A549 treated with ZK216348 at 1 μM for 4 hours (cell line): ENCODE measurements at places on chromosomes 2 and 18. TPM values are rescaled to one million over a fixed set of nuclear protein-coding genes. Genes with fewer than 3 reads are reported as not detected.

The ACTG2 gene
- 0.12 to 0.38 TPM (median 0.13 TPM) in 3 of 5 replicates, not detected in the others for total RNA-seq

The CRACDL gene
- total RNA-seq: 2.0 to 3.4 TPM (median 2.5 TPM) in 5 replicates

The OSBPL6 gene
- 6.5 to 7.7 TPM (median 7.1 TPM) in 5 replicates for total RNA-seq

The AMER3 gene
- not detected in 5 replicates for total RNA-seq

The UBXN2A gene
- 15.6 to 28.9 TPM (median 21.1 TPM) in 5 replicates for total RNA-seq

The CNGA3 gene
- not detected in 5 replicates for total RNA-seq

The ZSCAN30 gene
- 0.42 to 1.2 TPM (median 0.68 TPM) in 5 replicates for total RNA-seq

The TRABD2A gene
- 7.9 to 12.9 TPM (median 12.4 TPM) in 5 replicates for total RNA-seq

The ABHD1 gene
- total RNA-seq: 0.87 to 2.4 TPM (median 1.3 TPM) in 5 replicates

The SPHKAP gene
- 0.02 TPM in 1 of 5 replicates, not detected in the others for total RNA-seq

The MRPS5 gene
- total RNA-seq: 71.8 to 85.8 TPM (median 77.0 TPM) in 5 replicates

The SERPINB10 gene
- total RNA-seq: not detected in 5 replicates
